ENCODE measurements at places on chromosomes 12 and 14.

DNA sequence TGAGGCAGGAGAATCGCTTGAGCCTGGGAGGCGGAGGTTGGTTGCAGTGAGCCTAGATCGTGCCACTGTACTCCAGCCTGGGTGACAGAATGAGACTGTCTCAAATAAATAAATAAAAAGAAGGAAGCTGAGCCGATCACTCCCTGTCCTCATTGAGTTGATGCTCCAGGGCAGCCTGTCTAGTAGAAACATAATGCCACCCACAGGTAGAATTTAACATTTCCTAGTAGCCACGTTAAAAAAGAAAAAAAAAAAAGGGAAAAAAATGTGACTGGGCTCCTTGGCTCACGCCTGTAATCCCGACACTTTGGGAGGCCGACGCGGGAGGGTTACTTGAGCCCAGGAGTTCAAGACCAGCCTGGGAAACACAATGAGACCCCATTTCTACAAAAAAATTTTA lies 135.7 kb downstream of the SCARB1 start:
- no peak for DNase-seq

DNA sequence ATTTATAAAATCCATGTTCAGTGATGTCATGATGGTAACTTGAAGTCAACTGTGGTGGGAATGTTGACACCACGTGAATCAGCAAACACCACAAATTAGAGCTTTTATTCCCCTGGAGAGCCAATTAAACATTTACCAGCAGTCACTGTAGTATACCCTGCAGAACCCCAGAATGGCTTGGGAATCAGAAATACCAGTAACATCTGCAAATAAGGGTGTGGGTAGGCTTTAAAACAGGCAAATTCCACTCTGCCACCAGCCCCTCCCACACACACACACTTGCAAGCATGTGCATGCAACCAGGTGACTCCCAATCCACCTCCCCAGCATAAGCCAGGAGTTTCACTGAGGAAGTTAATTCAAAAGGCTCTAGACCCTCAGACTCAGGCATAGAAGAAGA lies 63.6 kb upstream of the TMEM263 start:
- DNase-seq: no peak

DNA sequence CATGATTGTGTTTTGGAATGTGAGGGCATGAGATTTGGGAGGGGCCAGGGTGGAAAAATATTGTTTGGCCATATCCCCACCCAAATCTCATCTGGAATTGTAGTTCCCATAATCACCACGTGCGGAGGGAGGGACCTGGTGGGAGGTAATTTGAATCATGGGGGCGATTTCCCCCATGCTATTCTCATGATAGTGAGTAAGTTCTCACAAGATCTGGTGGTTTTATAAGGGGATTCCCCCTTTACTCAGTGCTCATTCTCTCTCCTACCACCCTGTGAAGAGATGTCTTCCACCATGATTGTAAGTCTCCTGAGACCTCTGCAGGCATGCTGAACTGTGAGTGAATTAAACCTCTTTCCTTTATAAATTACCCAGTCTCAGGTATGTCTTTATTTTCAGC lies 15.7 kb downstream of the OR10P1 start:
- DNase-seq: no peak

DNA sequence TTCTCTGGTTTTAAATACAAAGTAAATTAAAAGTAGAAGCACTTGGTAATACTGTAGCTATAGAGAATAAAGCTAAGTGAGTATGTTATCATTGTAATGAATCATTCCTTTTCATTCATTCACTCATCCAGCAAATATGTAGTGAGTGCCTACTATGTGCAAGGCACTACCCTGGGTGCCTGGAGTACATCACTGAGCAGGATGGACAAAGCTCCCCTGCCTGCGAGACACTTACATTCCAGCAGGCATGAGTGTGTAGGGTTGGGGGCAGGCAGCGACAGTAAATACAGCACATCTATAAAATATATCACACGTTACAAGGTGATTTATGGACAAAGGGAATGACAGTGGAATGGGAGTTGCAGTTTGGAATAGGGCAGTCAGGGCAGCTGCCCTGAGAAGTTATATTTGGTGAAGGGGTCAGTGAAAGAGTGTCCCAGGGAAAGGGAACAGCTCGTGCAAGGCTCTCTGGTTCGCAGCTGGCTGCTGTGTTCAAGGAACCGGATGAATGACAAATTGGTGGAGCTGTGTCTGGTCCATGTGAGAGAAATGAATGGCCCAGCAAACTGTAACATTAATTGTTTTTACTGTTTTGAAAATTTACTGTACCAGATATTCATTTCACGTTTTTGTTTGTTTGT lies 159.6 kb downstream of the CRADD start:
- DNase-seq: no peak

GRCh38 chr12:96371790-96372699 lies 28.2 kb downstream of the CDK17 start:
- no peak for DNase-seq

DNA sequence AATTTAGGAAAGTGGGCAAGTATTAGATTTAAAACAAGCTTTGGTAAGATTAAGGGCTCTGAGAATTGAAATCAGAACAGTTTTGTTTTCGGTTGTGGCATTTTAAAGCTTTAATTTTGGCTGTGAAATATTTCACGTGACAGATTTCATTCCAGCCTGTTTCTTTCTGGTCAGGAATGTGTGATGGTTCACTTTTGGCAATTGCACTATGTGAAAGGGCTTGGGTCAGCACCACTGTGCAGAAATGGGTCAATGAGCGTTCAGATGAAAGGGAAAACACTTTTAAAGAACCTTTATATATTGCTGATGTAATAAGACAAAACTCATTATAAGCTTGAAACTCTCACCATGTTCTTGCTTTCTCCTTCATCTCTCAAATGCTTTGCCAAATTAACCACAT lies 17.1 kb downstream of the NUBPL start:
- no peak for DNase-seq

- no peak for DNase-seq
Measured at GRCh38 chr12:45282411-45282810, 66.5 kb downstream of the ANO6 start.

DNA sequence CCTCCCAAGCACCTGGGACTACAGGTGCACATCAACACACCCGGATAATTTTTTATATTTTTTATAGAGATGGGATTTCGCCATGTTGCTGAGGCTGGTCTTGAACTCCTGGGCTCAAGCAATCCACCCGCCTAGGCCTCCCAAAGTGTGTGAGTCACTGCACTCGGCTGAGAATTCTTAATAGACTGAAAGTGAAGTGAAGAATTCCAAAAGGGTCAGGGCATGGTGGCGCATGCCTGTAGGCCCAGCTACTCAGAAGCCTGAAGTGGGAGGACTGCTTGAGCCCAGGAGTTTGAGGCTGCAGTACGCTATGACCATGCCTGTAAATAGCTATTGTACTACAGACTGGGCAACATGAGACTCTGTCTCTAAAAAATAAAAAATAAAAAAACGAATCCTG lies 43.7 kb downstream of the TCHP start:
- DNase-seq: no peak
